ENCODE measurements at places on chromosomes 16 and 17. TPM values are rescaled to one million over a fixed set of nuclear protein-coding genes. Genes with fewer than 3 reads are reported as not detected.

Gene TMEM186
- 6.5 TPM for total RNA-seq

Gene PPP1R1B
- total RNA-seq = not detected

Gene VMO1
- 0.11 TPM for total RNA-seq

Gene QRICH2
- total RNA-seq = 3.0 TPM

Gene FOXN1
- total RNA-seq = under 0.01 TPM

Gene TOX3
- total RNA-seq = not detected

Gene TEDC2
- total RNA-seq = 13.6 TPM

Gene PIRT
- not detected for total RNA-seq

Gene IFT20
- 52.0 TPM for total RNA-seq

Gene SHCBP1
- total RNA-seq = 71.8 TPM

Gene EVPLL
- not detected for total RNA-seq

Gene ESRP2
- 0.12 TPM for total RNA-seq

Gene CDK5R1
- total RNA-seq = 1.00 TPM

Gene MMP28
- 0.33 TPM for total RNA-seq

Gene CD300H
- total RNA-seq = not detected

Gene CFAP97D1
- under 0.01 TPM for total RNA-seq

Gene HS3ST6
- total RNA-seq = not detected

Gene ADGRG3
- not detected for total RNA-seq

Gene OR3A2
- total RNA-seq = under 0.01 TPM

Gene PRSS22
- 0.12 TPM for total RNA-seq

Gene KRTAP1-5
- total RNA-seq = 54.1 TPM

Gene TPSG1
- total RNA-seq = not detected

Gene KRT39
- total RNA-seq = 0.11 TPM

Gene KRT24
- total RNA-seq = not detected

Gene TMEM114
- not detected for total RNA-seq
